ENCODE measurements at places on chromosomes 12 and 14.
A peak's percentile ranks its signal among the peaks of the same experiment; 100 is the strongest.

- no peak for DNase-seq
These were observed 116.6 kb downstream of the BCL11B start for GRCh38 chr14:99155173-99156089.

- DNase-seq, result no peak
These were observed 23.0 kb downstream of the ZNF410 start for GRCh38 chr14:73909681-73910080.

- no peak for DNase-seq
These were observed 19.3 kb downstream of the NT5DC3 start for GRCh38 chr12:103821773-103822172.

- no peak for DNase-seq
These were observed 151.4 kb upstream of the AVPR1A start for GRCh38 chr12:63302269-63302940.

DNA sequence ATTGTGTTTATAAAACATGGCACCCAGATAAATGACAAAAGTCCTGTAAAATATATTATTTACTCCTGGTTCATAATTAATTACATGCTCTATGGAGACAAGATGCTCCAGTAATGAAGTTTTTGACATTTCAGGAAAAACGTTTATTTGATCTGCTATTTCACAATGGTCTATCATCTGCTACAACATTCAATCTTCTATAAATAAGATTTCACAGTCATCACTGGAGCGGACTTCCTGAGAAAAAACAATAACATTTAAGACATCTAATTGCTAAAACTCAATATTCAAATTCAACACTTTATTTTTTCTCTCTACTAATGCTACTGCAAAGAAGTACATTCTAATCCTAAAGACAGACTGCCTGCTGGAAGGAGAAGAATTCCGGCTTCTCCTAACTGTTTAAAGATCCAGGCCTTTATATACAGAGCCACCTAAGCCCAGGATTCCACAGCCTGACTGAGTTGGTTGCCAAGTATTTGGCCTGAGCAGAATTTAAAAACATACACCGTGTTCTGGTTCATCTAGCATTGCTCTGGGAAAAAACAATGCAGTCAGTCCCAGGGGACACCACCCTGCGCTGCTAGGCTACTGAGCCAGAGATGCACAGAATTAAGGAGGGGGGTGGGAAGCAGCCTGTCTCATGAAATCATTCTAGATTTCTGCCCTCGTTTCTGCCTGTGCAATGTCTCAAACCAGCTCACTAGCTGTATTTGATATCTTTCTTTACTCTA is 58.0 kb downstream of the TMTC1 start:
- peak; percentile 63 for DNase-seq

- no peak for DNase-seq
These were observed 10.8 kb downstream of the C14orf132 start for GRCh38 chr14:96049932-96050331.

GRCh38 chr12:4144676-4145075 is 128.9 kb upstream of the CCND2 start:
- no peak for DNase-seq

- no peak for DNase-seq
These were observed 90.2 kb downstream of the KSR2 start for GRCh38 chr12:117878605-117879004.

- no peak for DNase-seq
These were observed 183.1 kb downstream of the KLHL28 start for GRCh38 chr14:44778604-44779003.

DNA sequence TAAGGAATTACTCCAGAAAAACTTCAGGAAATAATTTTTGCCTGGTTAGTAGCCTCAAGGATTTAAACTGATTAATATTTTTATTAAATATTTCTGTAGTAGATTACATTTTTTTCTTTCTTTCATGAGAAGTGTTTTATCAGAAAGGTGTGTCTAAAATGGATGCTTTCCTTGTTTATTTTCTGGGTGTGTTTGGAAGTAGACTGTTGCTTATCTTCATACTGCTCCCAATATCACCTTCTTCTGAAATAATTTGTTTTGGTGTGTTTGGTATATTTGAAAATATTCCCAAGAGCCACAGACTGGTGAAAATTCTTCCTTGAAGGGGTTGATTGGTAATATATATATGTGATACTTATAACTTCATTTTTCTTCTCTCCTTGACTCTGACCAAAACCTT is 10.1 kb upstream of the REP15 start:
- no peak for DNase-seq

All from myocyte (in vitro differentiated cells).